ENCODE measurements at places on chromosomes 4 and X.

GRCh38 chr4:22595684-22596083 is 79.8 kb upstream of the ADGRA3 start:
- no peak for DNase-seq

DNA sequence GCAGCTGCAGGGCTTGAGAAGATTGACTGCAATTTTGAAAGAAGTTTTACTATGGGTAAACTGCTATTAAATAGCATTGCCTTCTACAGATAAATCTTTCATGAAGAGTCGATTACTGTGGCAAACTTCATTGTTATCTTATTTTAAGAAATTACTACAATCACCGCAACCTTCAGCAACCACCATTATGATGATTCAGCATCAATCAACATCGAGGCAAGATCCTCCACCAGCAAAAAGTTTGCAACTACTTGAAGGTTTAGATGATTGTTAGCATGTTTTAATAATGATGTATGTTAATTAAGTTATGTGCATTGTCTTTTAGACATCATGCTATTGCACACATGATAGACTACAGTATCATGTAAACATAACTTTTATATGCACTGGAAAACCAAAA is 1511.0 kb downstream of the FSTL5 start:
- no peak for DNase-seq

- DNase-seq: no peak
Measured at GRCh38 chrX:40140706-40141499, 43.1 kb upstream of the BCOR start.

- no peak for DNase-seq
Measured at GRCh38 chr4:53043055-53043454, 180.9 kb downstream of the RASL11B start.

DNA sequence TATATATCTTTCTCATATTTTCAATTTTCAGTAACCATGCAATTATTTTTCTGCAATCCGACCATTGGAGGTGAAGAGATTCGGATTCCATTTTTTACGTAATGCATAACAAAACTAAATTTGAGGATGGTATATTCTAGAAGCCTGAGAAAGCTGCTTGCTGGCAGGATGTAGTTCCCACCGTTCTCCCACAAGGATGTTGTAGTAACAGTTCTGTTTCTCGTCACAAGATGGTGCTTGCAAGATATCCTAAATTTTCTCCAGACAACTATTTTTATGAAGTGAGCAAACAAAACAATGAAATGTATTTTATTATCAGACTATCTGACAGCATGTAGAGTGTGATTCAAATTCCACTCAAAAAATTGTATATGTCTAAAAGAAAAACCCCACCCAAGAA is 10.7 kb downstream of the PWWP3B start:
- DNase-seq: no peak

DNA sequence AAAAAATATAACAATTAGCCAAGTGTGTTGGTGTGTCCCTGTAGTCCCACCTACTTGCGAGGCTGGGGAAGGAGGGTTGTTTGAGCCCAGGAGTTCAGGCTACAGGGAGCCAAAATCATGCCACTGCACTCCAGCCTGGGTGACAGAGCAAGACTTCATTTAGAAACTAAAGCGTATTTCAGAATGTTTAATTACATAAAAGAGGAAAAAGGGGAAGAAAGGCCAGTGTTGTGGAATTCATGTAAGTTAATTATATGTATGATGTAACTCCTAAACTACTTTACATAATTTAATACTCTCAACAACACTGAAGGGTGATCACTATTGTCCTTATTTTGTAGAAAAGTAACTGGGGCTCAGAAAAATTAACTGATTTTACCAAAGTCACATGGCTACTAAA is 67.2 kb upstream of the HOPX start:
- no peak for DNase-seq

DNA sequence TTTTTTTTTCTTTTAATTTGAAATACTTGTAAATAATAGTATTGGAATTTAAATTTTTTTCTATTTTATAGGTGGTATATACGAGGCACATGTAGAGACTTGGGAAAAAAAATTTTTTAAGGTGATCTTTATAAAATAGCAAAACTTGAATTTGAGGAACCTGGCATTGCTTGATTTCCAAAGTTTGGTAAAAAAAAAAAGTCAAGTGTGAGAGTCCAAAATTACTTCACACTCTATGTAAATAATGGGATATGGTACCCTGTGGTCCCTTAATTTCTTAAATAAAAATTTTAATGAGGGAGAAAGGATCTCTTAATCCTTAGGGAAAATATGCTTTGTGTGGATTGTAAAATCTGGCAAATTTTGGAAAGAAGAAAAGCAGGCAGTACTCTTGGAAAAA is 19.0 kb downstream of the SPRY1 start:
- no peak for DNase-seq

DNA sequence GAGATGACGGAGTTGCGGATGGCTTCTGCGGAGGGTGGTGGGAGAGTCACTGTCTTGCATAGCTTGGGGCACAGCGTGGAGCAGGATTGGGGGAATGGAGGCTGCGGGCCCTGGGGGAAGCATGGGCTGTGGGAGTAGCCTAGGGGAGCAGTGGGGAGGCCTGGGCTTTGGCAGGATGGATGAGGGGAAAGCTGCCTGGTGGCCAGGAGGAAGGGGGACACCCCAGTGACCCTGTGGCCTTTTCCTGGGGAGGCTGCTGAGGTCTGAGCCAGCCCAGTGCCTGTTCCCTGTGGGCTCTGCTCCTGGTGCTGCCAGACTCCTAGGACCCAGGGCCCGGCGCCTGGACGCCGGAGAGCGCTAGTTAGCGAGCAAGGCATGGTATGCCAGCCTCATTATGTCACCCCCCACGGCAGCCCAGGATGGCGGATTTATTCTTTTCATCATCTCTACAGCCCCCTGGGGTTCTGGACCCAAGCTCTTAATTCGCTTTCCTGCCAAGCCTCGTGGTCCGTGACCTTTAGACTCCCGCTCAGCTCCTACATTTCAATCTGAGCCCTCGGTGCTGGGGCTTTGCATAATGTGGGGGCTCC is 39.8 kb downstream of the SORCS2 start:
- no peak for DNase-seq

- DNase-seq: no peak
Measured at GRCh38 chrX:139967300-139967699, 2.0 kb upstream of the CXorf66 start.

GRCh38 chr4:62523256-62523655 is 1323.1 kb downstream of the ADGRL3 start:
- no peak for DNase-seq

- DNase-seq: no peak
Measured at GRCh38 chrX:2715066-2715600, 24.0 kb downstream of the CD99 start.

- DNase-seq: no peak
Measured at GRCh38 chr4:6561706-6562371, 13.2 kb upstream of the MAN2B2 start.

- DNase-seq: no peak
Measured at GRCh38 chr4:145808021-145808650, 128.2 kb downstream of the C4orf51 start.

DNA sequence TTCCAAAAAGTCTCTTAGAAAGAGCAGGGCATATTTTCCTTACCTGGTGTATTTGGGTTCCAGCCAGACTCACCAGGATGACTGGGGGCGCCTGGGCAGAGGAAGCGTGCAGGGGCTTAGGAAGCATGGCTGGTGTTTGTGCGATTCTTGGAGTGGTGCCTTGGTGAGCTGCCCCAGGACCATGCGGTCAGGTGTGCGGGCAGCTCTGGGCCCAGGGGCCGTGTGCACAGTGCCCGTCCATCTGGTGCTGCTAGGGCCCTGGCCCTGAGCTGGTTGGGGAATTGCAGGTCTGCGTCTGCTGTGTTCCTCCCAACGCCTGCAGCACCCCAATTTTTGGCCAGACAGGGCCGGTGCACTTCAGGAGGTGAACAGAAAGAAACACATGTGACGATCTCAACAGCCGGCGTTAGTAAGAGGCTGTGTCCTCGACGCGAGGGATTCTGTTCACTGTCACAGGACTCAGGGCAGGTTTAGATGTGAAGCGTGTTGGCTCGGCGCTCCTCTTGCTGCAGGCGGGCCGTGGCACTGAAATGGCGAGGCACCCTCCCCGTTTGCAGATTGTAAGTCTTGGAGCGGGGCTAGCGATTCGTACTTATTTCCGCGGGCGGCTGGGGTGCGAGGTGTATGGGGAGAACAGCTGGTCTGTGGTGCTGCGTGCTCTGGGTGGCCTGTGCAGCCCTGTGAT is 15.2 kb downstream of the RGS12 start:
- DNase-seq: no peak

DNA sequence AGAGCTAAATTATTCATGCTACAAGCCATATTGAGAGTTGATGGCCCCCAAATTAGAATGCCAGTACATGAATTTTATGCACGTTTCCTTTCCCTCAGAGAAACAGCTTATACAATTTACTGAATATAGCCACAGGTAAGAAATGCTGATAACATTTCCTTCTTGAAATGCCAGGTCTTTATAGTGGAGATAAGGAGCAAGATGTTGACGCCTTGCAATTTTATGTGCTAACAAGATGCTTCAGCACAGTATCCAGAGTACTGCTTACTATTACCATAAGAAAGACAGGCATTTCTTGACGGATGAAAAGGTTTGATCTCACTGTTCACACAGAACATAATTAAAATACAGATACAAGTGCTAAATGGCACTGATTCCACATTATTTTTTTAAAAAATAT is 223.2 kb upstream of the CTSO start:
- no peak for DNase-seq

DNA sequence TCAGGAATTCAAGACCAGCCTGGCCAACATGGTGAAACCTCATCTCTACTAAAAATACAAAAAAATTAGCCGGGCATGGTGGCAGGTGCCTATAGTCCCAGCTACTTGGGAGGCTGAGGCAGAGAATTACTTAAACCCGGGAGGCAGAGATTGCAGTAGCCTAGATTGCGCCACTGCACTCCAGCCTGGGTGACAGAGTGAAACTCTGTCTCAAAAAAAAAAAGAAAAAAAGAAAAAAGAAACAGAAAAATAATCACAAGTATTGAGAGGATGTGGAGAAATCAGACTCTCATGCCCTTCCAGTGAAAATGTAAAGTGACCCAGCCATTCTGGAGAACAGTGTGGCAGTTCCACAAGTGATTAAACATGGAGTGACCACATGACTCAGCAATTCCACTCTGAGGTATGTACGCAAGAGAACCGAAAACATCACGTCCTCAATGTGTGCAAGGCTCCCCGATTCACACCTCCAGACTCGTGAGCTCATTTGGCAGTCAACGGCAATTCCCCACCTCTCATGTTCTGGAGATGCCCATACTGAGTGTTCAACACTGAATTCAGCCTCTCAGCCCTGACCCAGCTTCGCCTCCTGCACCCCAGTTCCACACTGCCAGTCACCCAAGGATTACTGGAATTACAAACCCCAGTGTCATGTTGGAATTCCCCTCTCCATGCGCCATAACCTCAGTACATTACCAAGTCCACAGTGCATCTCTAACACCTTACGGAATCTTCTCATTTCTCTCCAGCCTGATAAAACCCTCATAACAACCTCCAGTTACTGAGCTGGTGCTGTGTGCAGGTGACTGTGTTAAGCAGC is 21.1 kb downstream of the ACOX3 start:
- DNase-seq: no peak

DNA sequence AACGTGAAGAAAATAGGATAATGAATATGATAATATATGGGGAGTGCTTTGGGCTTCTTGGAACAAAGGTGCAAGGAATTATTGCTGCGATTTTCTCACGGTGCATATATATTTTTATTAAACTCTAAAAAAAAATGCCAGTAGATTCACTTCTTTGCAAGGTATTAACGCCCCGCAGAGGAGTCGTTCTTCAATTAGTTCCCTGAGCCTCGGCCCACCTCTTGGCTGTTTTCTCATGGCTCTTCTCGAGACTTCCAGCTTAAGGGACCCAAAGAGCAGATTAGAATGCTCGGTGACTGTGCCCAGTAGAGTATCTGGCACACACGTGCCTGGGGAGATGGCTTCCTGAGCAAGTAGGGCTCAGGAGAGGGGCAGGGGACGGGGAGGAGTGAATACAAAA is 367.4 kb downstream of the MID1IP1 start:
- DNase-seq: no peak

All from NCI-H1092 (cell line).